ENCODE measurements at places on chromosomes 7 and 10.

DNA sequence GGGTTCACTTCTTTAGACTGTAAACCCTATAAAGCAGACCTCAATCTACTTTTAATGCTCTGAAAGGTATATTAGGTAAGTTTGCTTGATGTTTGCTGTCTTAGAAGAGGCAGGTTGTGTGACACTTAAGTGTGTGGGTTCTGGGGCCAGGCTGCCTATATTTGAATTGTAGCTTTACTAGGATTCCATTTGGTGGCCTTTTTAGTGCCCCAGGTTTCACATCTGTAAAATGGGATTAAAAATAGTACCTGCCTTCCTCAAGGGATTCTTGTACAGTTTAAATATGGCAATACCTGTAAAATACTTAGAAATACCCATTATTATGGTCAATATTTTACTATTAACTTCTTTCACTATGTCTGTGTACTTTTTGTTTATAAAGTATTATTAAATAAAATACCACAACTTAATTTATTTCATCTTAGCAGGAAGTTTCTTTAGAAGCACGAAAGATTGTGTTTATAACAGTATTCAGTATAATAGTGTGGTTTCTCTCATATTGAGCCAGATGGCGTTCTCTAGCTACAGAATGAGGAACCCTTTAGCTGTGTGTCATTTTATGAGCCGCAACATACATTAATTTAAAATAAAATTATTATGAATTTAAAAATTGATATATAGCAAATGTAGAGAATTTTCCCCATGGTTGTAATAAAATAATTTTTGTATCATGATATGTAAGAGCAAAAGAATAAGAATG is 94.2 kb downstream of the CDK14 start:
- DNase-seq: no peak

DNA sequence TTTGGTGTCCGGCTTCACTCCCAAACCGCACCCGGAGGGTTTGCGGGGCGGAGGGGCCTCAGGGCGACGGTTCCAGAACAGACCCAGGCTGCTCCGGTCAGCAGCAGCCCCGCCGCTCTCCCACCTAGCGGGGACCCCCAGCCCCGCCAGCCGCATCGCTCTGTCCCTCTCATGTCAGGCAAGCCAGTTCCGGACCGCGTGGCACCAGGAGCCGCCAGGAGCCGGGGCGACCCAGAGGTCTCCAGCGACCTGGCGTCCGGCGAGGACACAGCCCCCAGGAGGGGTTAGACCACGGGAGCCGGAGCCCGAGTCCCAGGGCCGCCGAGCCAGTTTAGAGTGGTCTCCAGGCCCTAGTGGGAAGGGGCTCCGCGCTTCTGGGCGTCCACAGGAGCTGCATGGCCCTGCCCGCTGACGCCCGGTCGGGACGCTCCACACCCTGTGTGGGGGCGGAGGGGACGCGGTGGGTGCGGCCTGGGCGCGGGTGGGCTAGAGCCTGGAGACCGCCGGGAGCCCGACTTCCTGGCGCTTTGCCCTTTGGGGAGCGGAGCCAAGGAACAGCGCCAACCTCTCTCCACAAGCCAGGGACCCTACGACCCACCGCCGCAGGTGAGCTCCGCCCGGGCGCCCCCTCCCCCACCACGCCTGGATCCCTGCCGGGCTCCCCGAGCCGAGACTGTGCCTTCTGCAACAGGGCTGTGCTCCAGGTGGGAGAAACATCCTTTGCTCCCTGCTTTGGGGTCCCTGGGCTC is 43.4 kb downstream of the ZNF117 start:
- DNase-seq: no peak

- DNase-seq: no peak
Observed at GRCh38 chr7:132709971-132710567, 133.8 kb upstream of the PLXNA4 start.

GRCh38 chr7:151346-152050 is 40.9 kb upstream of the FAM20C start:
- DNase-seq: no peak

DNA sequence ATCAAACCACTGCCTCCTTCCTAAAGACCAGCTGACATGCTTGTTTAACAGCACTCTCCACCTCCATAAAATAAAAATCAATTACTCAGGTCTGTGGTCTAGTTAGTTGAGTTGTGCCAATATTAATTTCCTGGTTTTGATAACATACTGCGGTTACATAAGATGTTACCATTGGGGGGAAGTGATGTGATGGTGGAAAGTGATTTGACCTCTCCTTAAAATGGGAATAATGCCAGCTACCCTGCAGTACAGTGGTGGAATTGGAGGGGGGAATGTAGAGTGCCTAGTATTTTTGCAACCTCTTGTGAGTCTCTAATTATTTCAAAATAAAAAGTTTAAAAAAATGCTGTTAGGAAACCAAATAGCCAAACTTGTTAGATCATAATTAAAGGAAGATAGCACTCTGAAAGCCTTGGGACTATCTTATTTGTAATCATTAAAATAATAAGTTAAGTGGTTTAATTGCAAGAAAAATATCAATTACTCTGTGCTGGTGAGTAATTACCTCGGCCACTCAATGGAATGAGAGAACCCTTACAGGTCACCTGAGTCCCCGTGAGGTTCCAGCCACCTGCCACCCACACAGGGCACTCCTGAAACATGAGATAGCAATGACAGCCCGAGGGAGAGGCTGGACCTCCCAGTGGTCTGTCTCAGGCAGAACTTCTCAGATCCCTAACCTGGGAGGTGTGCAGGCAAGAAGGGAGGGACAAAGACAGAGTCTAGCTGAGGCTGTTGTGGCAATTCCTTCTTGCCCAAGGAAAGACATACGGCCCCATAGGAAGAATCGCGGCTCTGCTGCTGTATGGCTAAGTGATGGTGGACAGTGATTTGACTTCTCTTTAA is 94.1 kb downstream of the SH3PXD2A start:
- no peak for DNase-seq

Measured in caudate nucleus (tissue), 63 donors.